ENCODE measurements at places on chromosomes 2 and 18.

GRCh38 chr18:13338318-13338717 is 119.8 kb downstream of the LDLRAD4 start:
- DNase-seq = no peak

- no peak for DNase-seq
Observed at GRCh38 chr2:66573416-66573815, 138.5 kb downstream of the MEIS1 start.

DNA sequence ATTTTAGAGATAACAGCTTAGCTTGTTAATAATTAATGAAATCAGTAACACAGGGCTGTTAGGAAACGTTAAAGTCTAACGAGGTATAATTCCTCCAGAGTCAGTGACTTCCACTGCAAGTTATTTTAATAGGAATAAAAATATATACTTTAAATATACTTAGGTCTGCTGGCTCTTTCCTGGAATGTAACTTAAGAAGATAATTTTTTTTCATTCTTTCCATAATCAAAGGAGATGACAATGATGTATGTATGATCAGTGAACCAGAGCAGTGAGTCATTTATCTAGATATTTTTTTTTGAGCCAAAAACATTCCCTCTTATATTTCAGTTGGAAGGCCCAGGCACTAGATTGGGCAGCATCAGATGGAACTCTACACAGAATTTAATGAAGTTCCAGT is 104.2 kb upstream of the LYPD1 start:
- no peak for DNase-seq

DNA sequence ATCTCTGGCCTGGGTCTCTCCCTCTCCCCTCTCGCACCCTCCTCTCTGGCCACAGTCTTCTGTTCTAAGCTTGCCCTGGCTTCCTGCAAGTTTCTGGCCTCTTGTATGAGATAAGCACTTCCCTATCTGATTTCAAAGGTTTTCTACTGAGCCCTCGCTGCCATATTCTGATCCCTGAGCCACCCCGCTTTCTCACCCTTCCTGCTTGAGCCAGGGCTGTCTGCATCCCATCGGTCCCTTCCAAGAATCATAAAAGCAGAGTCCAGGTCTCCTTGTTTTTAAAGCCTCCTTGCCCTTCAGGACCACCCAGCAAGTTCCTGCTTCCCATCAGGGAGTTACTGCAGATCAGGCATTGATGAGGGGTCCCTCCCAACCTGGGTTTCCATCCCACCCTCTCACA is 110.2 kb downstream of the PRKCE start:
- no peak for DNase-seq

DNA sequence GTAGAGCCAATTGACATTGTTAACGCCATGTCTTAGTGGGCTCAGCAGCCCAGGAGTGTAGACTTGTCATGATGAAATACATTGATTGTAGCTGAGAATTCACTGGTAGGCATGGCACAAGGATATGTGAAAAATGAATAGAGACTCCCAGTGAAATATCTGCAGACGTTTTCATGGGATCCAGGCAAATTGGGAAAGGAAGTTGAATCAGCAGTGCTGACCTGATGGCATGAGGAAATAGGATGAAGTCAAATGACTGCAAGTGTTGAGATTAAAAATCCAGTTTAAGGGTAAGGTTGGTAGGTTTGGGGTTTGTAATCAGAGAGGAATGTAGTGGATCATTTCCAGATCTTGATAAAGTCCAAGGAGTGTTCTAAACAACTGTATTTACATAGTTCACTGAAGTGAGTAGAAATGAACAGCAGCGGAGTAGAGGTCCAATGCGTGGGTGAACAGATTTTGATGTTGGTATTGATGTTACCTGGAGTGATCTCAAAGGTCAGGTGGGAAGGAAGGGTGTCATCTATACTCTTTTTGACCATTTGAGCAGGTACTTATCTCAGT is 24.6 kb downstream of the INSIG2 start:
- DNase-seq = no peak

GRCh38 chr2:239154971-239155805 is 245.6 kb downstream of the HDAC4 start:
- DNase-seq = no peak

DNA sequence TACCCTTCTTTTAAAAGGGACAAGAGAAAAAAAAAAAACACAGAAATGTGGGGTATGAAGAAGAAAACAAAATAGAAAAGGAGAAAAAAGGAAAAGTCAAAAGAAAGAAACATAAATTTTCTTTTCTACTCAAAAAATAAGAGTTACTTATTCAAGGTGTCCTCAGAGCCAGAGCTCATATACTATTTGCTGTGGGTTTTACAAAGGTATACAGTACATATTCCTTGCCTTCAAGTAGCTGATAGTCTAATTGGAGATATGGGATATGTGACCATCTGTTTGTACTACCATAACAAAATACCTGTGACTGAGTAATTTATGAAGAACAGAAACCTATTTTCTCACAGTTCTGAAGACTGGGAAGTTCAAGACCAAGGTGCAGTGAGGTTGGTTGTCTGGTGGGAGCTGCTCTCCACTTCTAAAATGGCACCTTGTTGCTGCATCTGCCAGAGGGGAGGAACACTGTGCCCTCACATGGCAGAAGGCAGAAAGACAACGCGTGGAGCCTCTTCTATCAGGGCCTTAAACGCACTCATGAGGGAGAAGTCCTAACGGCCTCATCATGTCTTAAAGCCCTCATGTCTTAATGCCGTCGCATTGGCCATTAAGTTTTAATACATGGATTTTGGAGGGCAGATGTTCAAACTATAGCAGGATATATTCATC is 33.9 kb downstream of the NBAS start:
- DNase-seq = no peak

DNA sequence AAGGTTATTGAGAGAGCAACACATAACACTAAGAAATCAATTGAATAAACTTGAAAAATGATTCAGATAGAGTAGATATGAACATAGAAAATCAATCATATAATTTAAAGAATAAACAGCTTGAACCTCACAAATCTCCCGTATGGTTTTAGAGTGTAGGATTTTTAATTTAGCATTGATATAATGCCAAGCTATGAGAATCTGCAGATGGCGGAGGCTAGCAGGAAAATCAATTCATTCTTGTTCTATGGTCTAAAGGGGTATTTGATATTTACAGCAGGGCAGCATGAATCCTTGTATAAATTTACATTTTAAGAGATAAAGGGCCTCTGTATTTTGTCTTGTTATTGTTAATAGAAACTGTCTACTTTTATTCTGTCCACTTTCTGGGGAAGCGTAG is 797.0 kb downstream of the GALR1 start:
- DNase-seq = no peak

DNA sequence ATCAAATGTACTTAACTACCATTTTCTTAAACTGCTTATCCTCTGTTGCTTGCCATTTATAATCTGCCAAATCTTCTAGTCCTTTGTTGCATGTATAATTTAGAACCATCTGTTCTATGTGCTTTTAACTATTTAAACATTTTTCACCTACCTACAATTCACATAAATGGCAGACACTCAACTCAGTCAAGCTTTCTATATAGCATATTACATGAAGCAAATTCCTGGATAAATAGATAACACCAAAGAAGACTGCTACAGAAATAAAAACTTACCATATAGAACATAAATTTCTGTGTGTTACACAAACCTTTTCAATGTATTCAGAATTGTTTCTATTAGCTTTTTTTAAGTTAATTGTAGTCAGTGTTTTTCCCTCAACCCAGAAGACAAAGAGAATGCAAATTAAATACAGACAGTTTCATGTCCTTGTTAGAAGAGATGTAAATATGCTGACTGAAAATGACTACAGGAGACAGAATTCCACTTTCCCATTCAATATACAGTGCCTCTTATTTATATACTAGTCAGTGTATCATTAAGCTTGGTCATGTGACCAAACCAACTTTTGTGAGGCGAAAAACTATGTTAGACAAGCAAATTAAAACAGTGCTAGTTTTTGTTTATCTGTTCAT is 2.6 kb downstream of the BAZ2B start:
- DNase-seq = no peak

GRCh38 chr2:65626831-65627230 is 194.4 kb upstream of the SPRED2 start:
- no peak for DNase-seq

DNA sequence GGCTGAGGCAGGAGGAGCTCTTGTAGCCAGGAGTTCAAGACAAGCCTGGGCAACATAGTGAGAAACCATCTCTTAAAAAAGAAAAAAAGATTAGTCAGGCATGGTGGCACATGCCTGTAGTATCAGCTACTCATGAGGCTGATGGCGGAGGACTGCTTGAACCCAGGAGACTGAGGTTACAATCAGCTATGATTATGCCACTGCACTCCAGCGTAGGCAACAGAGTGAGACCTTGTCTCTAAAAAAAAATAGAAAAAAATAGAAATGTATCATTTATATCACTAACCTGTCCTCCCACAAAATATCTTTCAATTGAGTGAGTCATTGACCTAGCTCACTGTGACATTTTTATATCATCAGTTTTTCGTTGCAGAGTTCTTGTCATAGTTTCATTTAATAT is 152.5 kb downstream of the DTNA start:
- no peak for DNase-seq

DNA sequence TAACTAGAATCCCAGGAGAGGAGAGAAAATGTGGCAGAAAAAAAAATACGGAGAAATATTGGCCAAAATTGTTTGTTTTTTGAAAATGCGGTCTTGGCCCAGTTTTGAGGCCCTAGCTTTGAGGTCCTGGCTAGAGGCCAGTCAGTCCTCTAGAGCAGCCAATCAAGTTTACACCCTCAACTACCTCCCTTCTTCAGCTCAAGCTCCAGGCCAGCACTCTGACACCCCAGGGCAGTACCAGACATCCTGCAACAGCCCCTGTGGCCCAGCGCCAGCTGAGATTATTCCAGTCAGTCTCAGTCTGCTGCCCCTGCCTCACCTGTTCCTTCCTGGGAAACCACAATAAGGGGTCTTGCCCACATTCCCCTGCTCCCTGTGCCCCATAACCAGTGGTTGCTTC is 107.7 kb downstream of the UGGT1 start:
- DNase-seq = no peak

- no peak for DNase-seq
Observed at GRCh38 chr2:149160701-149161217, 122.3 kb downstream of the LYPD6B start.

Data from HEK293T (cell line).